ENCODE measurements at places on chromosomes 2 and 18.

DNA sequence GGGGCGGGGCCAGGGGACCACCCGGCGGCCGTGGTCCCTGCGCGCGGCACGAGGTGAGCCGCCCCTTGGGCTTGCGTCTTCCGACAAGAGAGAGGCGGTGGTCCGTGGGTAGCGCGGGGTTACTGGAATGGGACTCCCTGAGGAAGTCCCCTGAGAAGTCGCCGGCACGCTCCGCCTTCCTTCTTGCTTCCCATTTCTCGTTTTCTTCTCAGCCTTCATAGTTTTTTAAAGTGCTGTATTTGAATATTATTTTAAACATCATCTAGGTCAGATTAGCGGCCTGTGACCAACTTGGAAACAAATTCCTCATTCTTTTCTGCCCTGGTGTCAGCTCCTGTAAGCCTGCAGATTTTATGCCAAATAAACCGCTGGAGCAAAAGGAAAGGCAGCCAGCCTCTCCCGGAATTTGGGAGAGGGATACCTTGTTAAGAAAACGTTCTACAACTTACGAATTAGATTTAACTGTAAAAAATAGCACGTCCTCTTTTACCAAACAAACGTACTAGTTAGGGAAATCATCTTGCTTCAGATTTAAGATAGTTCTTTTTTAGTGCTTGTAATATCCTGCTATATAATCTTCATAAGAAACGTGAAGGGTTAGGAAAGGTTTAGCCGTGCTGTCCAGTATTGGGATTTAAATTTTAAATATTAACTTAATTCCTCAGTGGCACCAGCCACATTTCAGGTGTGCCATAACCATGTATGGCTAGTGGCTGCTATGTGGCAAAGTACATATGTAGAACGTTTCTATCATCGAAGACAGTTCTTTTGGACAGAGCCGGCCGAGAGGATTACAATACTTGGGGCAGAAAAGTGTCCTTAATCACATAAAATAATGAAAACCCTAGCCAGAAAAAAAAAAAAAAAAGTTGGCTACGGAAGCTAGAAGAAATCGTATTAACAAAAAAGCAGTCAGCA is 628 bp upstream of the PTPN2 start:
- H3K27me3 ChIP-seq, result no peaks in the 10 kb centered on the region
- H3K27ac ChIP-seq, result peak overlapping the region; percentile 99
- H3K4me1 ChIP-seq, result peaks cover 42% of the 10 kb centered on the region
- no peaks in the 10 kb centered on the region for H3K36me3 ChIP-seq
- peak overlapping the region; percentile 71 for H3K4me3 ChIP-seq

GRCh38 chr2:148052687-148053086 is 31.8 kb downstream of the MBD5 start:
- H3K4me3 ChIP-seq, result no peak overlapping the region
- DNase-seq, result no peak
- H3K27me3 ChIP-seq, result no peaks in the 10 kb centered on the region

DNA sequence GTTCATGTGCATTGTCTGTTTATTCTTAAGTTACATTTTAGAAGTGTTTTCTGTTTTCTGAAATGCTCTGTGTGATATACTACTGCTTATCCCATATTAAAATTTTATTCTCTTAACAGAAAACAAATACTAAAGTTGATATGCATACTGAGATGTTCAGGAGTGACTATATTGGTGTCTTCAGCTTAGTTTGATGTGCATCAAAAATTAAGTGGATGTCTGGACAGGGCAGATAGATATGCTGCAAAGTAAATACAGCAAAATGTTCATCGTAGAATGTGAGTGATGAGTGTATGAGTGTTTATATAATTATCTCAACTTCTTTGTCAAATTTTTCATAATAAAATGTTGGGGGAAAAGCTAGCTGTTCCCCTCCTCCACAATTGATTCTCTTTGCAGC is 13.2 kb downstream of the VAPA start:
- peaks cover 1% of the 10 kb centered on the region for H3K36me3 ChIP-seq
- no peak overlapping the region for H3K27ac ChIP-seq
- no peak overlapping the region for H3K4me3 ChIP-seq
- H3K27me3 ChIP-seq, result no peaks in the 10 kb centered on the region
- H3K4me1 ChIP-seq, result peaks cover 96% of the 10 kb centered on the region
- no peak for DNase-seq

DNA sequence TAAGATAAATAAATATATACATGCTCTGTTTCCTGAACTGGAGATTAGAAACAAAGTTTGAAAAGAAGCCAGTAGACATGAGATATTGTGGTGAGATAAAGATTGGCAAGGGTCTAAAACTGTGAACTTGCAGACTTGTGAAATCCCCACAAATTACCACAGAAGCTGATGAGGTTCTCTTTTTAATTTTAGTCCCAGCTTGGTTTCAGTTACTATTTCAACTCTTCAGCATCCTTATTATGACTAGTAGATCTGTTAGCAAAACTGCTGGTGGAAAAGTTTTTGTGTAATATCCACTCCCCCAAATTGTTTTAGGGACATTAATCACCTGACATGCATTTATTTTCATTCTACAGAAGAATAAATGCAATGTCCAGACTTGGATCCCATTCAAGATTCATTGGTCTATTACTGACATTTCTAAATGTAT is 20.8 kb downstream of the RASGRP3 start:
- no peak overlapping the region for H3K4me3 ChIP-seq
- H3K27ac ChIP-seq, result no peak overlapping the region
- H3K27me3 ChIP-seq, result no peaks in the 10 kb centered on the region
- DNase-seq, result no peak
- peaks cover 16% of the 10 kb centered on the region for H3K4me1 ChIP-seq
- H3K36me3 ChIP-seq, result no peaks in the 10 kb centered on the region

DNA sequence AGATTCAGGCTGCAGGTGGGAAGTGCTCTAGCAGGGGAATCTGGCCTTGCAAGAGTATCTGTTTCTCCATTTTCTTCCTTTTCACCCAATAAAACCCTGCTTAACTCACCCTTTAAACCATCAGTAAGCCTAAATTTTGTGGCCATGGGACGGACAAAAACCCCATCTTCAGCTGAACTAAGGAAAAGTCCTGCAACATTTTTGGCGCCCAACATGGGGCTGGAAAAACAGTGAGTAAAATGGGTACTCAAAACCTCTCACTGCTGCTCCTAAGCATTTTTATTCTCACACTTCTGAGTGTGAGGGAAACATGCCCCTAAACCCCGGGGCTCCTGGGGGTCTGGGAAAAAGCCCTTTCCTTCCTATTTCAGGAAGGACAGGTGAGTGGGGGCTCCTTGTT is 414.3 kb downstream of the ZNF804A start:
- H3K36me3 ChIP-seq, result no peaks in the 10 kb centered on the region
- H3K4me3 ChIP-seq, result no peak overlapping the region
- H3K4me1 ChIP-seq, result no peaks in the 10 kb centered on the region
- DNase-seq, result no peak
- H3K27ac ChIP-seq, result no peak overlapping the region
- H3K27me3 ChIP-seq, result no peaks in the 10 kb centered on the region

DNA sequence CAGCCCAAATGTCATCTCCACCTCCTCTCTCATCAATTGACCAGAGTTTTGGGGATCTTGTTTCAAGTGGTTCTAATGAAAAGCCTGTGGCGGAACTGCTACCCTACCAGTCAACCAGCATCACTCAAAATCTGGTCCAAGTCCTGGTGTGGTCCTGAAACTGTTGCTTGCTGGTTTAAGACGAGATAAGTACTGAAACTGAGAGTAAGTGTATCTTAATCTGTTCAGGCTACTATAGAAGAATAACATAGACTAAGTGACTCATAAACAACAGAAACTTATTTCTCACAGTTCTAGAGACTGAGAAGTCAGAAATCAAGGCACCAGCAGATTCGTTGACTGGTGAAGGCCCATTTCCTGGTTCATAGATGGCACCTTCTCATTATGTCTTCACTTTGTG is 879 bp upstream of the GALNT5 start:
- no peak for DNase-seq
- H3K4me1 ChIP-seq, result peaks cover 7% of the 10 kb centered on the region
- H3K4me3 ChIP-seq, result no peak overlapping the region
- no peaks in the 10 kb centered on the region for H3K36me3 ChIP-seq

- H3K27ac ChIP-seq, result peak overlapping the region; percentile 98
- no peaks in the 10 kb centered on the region for H3K36me3 ChIP-seq
- H3K4me1 ChIP-seq, result peaks cover 60% of the 10 kb centered on the region
- peak overlapping the region; percentile 96 for H3K4me3 ChIP-seq
- no peak for DNase-seq
- H3K27me3 ChIP-seq, result no peaks in the 10 kb centered on the region
These were observed 1.7 kb downstream of the RTN4 start for GRCh38 chr2:55048508-55049042.

- H3K36me3 ChIP-seq, result no peaks in the 10 kb centered on the region
- no peaks in the 10 kb centered on the region for H3K27me3 ChIP-seq
- no peak for DNase-seq
- H3K27ac ChIP-seq, result no peak overlapping the region
- H3K4me1 ChIP-seq, result no peaks in the 10 kb centered on the region
- H3K4me3 ChIP-seq, result no peak overlapping the region
These were observed 488.5 kb upstream of the NRP2 start for GRCh38 chr2:205193836-205194228.

DNA sequence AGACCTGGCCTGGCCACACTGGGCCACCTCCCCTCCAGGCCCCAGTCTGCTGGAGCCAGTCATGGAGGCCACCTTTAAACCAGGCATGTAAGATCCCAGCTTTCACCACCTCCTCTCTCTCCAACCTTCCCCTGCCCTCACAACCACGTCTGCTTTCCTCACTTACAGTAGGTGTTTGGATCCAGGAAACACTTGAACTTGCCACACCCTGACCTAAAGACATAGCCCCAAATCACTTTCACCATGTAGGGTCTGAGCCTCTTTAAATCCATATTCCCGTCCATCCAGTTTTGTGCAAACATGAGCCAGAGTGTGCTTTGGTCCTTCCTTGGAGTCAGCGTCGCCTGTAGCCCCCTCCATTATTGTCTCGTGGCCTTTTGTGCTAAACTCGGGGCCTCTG is 66.8 kb downstream of the NRP2 start:
- no peaks in the 10 kb centered on the region for H3K27me3 ChIP-seq
- no peak for DNase-seq
- H3K36me3 ChIP-seq, result peaks cover 77% of the 10 kb centered on the region
- H3K4me3 ChIP-seq, result no peak overlapping the region
- no peak overlapping the region for H3K27ac ChIP-seq

GRCh38 chr2:29187926-29188325 is 72.7 kb downstream of the CLIP4 start:
- H3K27ac ChIP-seq, result no peak overlapping the region
- peaks cover 6% of the 10 kb centered on the region for H3K36me3 ChIP-seq
- no peaks in the 10 kb centered on the region for H3K27me3 ChIP-seq
- no peak for DNase-seq
- H3K4me1 ChIP-seq, result no peaks in the 10 kb centered on the region
- no peak overlapping the region for H3K4me3 ChIP-seq

DNA sequence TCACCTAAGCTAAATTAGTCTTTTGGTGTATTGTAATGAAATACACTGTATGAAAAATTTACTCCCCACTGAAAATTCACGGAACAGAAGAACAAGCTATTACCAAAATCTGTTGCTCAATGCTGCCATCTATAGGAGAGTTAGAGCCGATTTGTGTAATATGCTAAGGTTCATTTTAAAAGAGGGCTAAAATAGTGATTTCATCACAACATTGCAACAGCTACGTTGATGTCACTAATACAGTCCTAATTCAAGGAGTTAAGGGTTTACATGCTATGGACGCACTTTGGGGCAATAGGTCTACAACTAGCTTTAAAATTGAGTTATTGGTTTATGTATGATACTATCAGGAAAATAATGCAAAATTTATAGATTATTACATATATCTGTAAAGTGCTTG is 3.0 kb upstream of the IRS1 start:
- H3K4me3 ChIP-seq, result no peak overlapping the region
- H3K4me1 ChIP-seq, result peaks cover 32% of the 10 kb centered on the region
- no peak overlapping the region for H3K27ac ChIP-seq

DNA sequence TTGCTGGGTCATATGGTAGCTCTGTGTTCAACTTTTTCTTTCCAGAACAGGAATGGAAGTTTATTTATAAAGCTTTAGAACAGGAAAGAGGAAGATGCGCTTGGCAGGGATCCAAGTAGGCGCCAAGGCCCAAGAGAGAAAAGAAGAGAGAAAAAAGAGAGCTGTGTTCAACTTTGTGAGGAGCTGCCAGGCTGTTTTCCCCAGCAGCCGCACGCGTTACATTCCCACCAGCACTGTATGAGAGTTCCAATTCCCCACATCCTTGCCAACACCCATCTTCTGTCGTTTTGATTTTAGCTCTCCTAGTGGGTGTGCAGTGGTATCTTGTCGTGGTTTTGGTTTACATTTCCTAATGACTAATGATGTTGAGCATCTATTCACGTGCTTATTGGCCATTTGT is 51.4 kb downstream of the KCNF1 start:
- peaks cover 7% of the 10 kb centered on the region for H3K4me1 ChIP-seq
- no peak for DNase-seq
- peaks cover 10% of the 10 kb centered on the region for H3K27me3 ChIP-seq

DNA sequence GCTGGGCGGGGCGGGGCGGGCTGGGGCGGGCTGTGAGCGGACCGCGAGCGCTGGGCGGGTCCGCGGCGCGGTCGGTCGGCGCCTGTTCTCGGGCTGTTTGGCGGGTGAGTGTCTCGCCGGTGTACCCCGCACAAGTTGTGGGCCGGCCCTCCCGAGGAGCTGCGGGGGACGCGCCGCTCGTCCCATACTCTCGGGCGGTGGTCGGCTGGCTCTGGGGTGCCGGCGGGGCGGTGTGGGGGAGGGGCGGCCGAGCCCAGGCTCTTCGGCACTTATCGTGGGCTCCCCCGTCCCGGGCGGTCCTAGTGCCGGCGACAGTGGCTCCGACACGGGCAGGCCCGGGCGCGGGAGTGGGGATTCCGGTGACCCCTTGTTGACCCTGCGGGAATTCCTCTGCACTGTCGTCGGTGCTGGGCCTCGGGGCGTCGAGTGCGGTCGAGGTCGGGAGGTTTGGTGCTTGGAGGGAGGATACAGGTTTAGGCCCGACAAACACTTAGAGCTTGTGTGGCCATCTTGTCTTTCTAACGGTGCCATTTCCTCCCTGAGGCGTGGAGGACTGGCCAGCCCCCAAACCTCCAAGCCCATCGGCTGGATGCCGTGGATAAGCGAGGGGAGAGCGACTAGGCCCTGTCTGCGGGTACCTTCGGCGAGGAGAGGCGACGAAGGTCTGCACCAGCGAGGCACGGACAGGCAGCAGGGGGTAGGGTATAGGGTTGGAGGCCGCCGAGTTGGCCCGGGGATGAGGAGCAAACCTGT is at the start of gene SEPTIN2:
TSS of gene SEPTIN2 (plus strand) at position 47 of the 753 bp plus-strand sequence. CDS start 8,308 bp downstream, outside the sequence.
- H3K4me1 ChIP-seq, result peaks cover 69% of the 10 kb centered on the region
- H3K27ac ChIP-seq, result peak within 1 kb of the TSS; percentile 98
- H3K4me3 ChIP-seq, result peak within 1 kb of the TSS; percentile 93
- peak; percentile 88 for DNase-seq
- no peaks in the 10 kb centered on the region for H3K27me3 ChIP-seq

- DNase-seq, result peak; percentile 43
- H3K36me3 ChIP-seq, result no peaks in the 10 kb centered on the region
- H3K4me3 ChIP-seq, result no peak overlapping the region
These were observed 108.4 kb upstream of the OTOS start for GRCh38 chr2:240248721-240249422.

Data from lower lobe of right lung (tissue), 2 donors.